ENCODE measurements at places on chromosomes 3 and 15.

DNA sequence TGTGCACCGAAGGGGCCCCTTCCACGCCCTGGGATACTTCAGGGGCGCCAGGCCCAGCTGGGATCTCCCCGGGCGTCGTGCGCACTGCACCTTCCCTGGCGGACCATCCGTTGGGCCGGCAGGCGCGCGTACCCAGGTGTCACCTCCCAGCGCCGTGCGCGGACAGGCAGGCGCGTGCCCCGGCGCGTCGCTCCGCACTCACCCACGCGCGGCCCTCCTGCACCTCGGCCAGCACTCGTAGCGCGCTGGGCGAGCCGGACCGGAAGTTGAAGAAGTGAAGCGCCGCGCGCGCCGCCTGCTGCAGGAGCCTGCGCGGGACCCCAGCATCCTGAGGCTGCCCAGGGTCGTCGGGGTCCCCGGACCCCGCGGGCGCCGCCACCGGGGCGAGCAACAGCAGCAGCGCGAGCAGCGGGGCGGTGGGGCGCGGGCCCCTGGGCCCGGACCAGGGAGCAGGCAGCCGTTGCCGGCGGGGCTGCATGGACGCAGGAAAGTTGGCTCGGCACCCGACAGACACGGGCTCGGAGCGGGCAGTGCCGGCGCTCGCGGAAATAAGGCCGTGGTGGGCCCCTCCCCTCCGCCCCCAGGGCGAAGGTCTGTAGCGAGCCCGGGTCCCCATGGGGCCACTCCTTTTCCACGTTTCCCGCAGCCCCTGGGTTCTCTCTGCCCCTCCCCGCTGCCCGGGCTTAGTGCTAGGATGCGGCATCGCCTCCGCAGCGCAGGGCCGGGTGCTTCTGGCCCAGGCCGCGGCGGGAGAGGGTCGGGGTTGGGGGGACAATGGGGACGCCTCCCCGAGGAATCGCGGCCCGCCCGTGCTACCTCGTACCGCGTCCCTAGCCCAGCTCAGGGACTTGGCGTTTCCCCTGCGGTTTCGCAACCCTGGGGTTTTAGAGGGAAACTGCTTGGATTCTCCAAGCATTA is at the start of gene RARRES1:
TSS of gene RARRES1 (minus strand) at position 520 of the 918 bp plus-strand sequence. CDS start at position 478, 42 bp downstream.
- peak; percentile 72 for DNase-seq

DNA sequence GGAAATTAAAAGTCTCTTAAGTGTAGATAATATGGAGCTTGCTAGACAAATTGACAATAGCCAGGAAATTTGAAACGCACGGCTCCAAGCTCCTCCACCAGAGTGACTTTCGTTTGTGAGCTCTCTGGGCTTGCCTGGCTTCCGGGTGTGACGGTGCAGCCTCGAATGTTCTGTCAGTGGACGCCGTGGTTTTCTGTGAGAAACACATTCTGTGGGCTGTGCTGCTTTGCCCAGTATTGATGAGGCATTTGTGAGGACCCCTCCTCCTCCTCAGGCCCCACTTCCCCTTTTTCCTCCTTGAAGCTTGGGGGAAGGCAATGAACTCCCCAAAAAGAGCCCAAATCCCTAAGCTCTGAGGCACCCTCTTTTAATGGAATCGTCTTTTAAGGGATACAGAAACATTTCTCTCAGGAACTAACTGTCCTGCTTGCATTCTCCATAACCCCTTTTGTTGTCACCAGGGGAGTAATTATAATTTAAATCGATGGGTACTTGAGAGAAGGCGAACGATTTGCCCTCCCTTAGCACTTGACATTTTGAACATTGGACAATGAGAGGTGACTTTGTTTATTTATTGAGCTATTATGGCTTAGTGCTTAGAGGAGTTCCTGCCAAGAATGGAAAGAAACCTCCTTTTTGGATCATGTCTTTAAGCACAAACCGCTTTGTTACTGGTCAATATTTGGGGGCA is 40.8 kb downstream of the POLR2M start:
- DNase-seq = peak; percentile 56

- DNase-seq = no peak
Measured at GRCh38 chr3:78729946-78730345, 1037.9 kb downstream of the ROBO1 start.

DNA sequence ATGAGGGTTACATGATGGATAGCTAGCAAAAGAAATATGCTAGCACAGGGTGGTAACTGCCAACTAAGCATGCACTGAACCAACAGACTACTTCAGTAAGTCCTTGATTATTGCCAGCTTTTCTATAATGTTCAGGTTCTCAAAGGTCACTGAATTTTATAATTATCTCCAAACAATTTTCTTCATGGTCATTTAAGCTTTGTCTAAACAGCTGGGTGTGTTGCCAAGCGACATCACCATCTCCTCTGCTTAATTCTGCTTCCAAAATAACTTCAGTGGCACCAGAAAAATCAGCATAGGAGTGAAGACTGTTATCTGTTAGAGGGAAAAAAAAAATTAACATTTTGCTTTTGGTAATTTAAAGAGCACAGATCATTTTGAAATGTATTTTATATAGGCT is 54.6 kb upstream of the TOP2B start:
- DNase-seq = no peak

GRCh38 chr15:89501646-89502045 is 5.3 kb upstream of the RHCG start:
- DNase-seq = no peak

GRCh38 chr15:96353930-96354730 is 23.6 kb downstream of the NR2F2 start:
- peak; percentile 54 for DNase-seq

GRCh38 chr15:54618120-54618519 is 578.6 kb downstream of the RSL24D1 start:
- DNase-seq = no peak

DNA sequence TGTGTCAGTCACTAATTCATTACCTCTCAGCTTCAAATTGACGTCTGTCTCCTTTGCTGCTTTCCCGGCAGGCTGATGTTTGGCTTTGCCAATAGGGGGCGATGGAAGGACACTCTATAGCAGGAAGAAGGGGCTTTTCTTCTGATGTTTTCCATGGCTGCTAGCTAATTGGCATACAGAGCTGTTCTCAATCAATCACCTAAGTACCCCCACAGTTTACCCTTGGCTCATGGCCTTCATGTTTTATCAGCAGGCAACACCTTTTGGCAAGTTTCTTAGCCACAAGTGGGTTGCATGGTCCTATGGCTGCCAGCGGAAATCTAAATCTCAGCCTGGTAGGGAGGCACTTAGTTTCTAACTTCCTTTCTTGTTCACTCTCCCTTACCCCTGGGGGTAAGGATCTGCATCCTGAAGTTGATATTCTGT is 45.0 kb downstream of the ESYT3 start:
- peak; percentile 46 for DNase-seq
